ENCODE measurements at places on chromosomes 6 and 20. TPM values are rescaled to one million over a fixed set of nuclear protein-coding genes. Genes with fewer than 3 reads are reported as not detected.

GRCh38 chr6:91664327-91664959, 1077.6 kb upstream of the MAP3K7 start:
- DNase-seq: no peak

DNA sequence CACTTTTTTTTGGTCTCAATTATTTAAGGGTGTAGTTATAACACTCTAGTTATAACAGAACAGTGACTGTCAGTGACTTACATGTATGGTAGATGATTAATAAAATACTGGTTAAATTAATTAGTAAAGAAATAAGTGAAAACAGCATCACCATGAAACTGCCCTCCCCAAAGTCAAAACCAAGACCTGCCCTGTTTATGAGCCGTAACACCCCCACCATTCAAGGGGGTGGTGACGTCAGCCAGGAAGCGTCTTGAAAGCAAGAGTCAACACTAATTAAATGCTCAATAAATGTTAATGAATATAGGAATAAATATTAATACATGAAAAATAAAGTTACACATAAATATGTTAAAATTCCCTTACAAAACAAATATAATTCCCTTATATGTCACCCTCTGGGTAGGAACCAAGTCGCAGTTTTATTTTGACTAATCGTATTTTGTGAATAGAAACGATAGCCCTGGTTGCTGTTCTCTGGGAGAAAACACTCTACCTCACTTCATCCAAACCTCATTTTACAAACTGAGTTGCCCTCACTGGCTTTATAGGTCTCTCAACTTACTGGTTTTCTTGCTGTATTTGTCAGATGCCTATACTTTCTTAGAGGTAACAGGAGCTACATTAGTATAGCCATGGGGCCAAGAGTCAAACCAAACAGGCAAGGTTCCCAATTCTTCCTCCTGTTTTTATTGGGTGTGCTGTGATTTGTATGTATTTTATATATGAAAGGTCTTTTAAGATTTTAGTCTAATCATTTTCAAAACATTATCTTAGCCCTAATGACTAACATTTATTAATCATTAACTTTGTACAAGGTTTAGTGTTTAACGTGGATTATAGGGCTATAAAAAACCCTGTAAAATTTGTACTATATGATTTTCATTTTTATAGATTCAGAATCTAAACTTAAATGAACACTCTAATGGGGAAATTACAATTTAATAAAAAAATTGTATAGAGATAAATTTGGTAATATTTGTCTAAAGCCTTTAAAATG, 227.9 kb upstream of the IRAK1BP1 start:
- DNase-seq: no peak

DNA sequence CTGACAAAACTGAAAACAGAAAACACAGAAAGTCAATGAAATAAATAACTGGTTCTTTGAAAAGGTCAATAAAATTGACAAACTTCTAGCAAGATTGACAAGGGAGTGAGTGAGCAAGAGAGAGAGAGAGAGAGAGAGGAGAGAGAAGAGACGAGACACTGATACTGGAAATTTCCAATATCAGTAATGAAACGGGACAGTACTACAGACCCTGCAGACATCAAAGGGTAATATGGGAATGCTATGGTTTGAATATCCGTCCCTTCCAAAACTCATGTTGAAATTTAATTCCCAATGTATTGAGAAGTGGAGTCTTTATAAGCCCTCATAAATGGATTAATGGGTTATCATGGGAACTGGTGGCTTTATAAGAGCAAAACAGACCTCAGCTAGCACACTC, 3.8 kb downstream of the TTI1 start:
- no peak for DNase-seq

- no peak for DNase-seq
Measured at GRCh38 chr20:1490643-1491195, 501 bp downstream of the SIRPB2 start.

DNA sequence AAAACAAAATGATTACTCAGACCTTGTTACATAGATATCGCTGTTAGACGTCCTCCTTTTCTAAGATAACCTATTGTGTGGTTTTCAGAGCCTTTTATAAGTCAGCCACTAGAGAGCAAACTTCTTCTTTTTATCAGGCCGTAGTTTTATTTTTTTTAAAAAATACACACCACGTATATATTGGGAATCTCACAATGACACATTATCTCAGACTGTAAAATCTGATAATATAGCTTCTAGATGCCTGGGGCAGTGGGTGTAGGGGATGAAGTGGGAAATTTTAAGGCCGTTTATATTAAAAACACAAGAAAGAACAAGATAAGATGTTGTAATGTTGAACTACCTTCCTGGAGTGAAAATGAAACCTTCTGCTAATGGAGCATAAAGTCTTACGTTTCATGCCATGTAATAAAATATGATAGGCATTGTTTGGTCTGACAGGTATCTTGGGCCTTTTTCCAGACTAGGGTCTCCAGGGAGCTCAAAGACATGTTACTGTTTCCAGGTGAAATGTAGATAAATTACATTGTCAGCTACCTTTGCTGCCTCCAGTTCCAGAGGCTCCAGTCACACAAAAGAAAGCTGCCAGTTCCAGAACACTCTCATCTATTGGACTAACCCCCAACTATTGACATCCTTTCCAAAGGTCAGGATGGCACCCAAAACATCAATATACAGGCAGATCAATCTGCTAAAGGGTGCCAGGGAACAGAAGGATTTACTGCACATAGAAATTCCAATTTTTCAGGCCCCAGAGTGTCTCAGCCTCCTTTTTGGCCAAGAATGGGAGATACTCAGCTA, 130.2 kb upstream of the AKIRIN2 start:
- DNase-seq: no peak

- no peak for DNase-seq
Measured at GRCh38 chr6:159720708-159721107, 6.6 kb upstream of the WTAP start.

GRCh38 chr20:58664883-58665282, 13.8 kb downstream of the STX16 start:
- DNase-seq: no peak

- DNase-seq: no peak
Measured at GRCh38 chr6:131436358-131436757, 136.7 kb upstream of the ARG1 start.

DNA sequence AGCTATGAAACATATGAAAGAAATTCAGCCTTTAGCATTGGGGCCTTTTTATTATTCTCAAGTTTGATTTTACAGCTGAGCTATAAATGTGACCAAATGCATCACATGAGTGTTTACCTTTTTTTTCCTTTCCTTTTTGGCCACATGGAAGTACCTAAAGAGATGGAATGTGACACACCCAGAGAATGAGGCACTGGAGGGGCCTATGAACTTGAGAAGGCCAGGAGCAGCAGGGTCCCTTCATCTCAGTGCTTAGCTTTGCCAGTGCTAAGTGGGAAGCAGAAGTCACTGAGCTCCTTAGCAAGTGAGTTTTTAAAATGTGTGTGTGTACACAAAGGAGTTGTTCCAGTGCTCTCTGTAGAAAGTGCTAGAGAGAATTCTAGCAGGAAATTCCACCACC, 44.7 kb downstream of the RREB1 start:
- no peak for DNase-seq

DNA sequence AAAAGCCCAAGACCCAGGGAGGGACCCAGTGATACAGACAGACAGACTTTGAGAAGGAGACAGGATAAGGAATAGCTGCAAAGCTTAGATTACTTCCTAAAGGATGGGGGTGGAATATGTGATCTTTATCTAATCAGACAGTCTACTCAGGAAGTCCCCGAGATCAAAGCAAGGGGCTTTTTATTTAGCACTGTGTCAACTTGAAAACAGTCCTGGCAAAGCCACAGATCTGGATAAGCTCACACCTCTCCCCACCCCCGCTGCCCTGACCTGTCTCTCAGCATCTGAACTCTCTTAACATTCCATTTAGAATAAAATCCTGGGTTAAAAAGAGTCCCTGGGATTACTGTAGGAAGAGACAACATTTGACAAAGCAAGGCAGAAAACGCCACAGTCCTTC, 101.5 kb downstream of the ISM1 start:
- DNase-seq: no peak

SIRPB1 gene
- total RNA-seq: 0.58 TPM

CLVS2 gene
- 0.03 TPM for total RNA-seq

PAX1 gene
- total RNA-seq: not detected

RAD21L1 gene
- not detected for total RNA-seq

Data from left cardiac atrium (tissue), 4 donors.